ENCODE measurements at places on chromosomes 2 and 18.

GRCh38 chr2:2656115-2657011 lies 325.3 kb upstream of the MYT1L start:
- DNase-seq, result no peak

DNA sequence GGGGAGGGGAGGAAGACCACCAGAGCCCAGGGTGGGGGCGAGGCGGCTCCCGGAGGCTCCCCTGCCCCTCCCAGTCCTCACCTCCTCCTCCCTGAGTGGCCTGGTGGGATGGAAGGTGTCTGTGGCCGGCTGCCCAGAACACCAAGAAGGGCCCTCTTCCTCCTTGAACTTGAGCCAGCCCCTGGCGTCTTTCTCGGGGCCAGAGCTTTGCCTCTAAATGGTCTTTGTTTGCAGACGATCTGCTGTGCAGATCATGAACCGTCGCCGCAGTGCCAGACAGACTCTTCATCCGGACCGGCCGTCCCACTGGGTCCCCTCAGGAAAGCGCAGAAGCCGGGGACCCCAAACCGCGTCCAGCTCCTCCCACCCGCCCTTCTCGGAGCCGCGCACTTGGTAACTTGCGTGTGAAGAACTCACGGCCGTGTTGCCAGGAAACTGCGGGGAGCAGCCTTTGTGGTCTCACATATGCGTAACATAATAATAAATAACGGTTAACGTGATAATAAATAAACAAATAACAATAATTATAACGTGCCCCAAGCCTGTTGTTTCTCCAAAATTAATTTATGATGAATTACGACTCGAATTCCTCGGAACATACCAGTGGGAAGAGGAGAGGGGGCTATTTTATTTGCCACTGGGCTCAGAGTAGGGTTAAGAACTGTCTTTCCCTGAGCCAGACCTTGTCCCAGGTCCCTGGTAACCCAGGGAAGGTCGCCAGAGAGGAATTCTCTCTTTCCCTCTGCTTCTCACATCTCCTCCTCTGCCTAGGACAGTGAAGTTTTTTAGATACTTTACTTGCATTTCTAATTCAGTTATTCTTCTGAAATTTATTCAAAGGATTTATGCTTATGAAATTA lies 41.0 kb downstream of the PTGR3 start:
- no peak for DNase-seq

DNA sequence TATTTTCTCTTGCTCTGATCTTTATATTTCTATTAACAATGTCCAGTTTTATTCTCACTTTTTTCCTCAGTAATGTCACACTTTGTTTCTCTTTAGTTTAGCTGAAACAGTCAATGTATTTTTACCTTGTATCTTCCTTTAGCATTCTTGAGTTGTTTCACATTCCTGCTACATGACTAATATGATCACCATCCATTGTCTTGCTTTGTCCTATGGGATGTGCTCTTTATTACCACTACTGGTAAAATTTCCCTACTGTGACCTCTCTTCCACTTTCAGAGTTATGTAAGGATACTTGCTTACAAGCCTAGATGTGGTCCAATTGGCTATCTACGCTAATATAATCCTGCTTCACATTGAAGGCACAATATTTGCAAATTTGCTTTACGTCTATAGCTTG lies 457.9 kb downstream of the PIK3C3 start:
- DNase-seq, result no peak

DNA sequence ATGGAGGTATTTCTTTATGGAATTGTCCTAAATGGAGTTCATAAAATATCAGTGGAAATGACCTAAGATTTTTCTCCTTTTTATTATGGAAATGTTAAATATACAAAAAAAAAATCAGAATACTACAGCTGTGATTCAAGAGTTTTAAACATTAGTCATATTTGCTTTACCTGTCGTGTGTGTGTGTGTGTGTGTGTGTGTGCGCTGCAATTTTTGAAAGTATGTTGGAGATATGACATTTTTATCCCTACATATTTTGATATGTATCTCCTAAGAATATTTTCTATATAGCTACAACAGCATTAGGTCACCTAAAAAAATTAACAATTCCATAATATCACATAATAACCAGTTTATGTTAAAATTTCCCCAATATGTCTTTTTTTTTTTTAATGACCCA lies 85.5 kb downstream of the FAM117B start:
- DNase-seq, result no peak

- DNase-seq, result no peak
Observed at GRCh38 chr2:39595116-39595515, 70.6 kb upstream of the TMEM178A start.

DNA sequence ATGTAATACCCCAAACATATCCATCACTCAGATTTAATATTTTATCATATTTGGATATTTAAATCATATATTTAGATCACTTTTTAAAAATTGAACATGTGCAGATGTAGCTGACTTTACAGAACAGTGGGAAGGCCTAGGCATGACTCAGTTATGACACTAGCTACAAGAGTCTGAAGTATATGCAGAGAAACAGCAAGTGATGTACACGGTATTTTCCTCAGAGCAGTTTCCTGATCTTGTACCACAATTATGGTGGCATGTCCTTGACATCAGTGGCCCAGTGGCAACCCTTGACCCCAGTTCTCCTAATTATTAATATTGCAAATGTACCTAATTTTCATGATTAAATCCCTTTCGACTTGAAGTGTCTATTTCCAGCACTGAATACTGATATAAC lies 28.2 kb downstream of the CDKL4 start:
- DNase-seq, result no peak

- no peak for DNase-seq
Observed at GRCh38 chr2:15675456-15676195, 84.0 kb downstream of the DDX1 start.

- no peak for DNase-seq
Observed at GRCh38 chr2:210197720-210198119, 26.5 kb upstream of the KANSL1L start.

DNA sequence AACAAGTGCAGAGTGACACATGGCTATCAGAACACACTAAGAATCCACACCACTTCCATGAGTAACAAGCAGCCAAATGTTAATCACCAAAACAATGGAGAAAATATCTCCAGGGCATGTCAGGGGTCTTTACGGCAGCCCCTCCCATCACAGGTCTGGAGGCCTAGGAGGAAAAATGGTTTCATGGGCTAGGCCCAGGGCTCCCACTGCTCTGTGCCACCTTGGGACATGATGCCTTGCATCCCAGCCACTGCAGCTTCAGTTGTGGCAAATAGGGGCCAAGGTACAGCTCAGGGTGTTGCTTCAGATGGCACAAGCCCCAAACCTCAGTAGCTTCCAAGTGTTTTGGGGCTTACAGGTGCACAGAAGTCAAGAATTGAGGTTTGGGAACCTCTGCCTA lies 66.6 kb downstream of the NEURL3 start:
- DNase-seq, result no peak

DNA sequence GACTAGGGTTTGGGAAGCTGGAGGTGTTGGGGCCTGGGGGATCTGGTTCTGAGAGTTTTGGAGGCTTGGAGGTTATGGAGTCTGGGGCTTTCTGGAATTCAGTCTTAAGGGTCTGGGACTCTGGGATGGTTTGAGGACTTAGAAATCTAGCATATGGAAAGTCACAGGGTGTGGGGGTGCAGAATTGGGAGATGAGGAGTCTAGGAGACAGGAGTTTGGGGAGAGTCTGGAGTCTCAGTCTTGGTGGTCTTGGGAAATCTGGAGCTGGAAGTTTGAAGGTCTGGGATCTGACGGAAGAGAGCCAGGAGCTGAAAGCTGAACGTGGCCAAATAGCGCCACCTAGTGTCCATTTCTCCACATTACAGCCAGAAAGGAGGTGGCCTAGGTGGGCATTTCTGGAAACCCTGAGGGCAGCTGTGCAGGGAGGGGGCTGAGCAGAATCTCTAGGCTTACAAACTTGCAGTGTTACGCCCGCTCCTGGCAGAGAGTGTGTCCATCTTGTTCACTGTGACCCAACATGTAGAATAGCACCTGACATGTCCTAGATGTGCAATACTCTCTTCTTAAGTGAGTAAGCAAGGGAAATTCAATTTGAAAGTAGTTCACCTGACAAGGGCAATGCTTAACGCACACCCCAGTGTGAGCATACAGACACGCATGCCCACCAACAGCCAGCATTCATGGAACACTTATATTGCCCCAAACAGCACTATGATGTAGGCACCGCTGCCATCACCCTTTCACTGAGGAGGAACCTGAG lies 204.8 kb downstream of the TFCP2L1 start:
- DNase-seq, result peak; percentile 77

DNA sequence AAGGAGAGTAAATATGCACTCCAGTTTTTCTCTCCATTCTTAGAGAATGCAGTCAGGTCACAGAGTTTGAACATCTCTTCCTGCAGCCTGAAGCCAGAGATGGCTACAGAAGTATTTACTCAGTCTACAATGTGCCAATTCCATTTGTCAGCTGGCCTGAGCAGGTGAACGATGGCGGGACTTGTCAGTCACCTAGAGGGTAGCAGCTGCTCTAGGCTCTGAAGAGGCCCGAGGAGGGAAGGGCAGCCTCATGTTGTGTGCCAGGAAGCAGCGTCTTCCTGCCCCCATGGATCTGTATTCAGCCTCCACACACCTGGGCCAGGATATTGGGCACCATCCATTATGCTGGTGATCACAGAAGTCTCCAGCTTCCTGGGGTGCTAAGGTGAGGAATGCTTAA lies 316.7 kb upstream of the CHAC2 start:
- DNase-seq, result no peak

DNA sequence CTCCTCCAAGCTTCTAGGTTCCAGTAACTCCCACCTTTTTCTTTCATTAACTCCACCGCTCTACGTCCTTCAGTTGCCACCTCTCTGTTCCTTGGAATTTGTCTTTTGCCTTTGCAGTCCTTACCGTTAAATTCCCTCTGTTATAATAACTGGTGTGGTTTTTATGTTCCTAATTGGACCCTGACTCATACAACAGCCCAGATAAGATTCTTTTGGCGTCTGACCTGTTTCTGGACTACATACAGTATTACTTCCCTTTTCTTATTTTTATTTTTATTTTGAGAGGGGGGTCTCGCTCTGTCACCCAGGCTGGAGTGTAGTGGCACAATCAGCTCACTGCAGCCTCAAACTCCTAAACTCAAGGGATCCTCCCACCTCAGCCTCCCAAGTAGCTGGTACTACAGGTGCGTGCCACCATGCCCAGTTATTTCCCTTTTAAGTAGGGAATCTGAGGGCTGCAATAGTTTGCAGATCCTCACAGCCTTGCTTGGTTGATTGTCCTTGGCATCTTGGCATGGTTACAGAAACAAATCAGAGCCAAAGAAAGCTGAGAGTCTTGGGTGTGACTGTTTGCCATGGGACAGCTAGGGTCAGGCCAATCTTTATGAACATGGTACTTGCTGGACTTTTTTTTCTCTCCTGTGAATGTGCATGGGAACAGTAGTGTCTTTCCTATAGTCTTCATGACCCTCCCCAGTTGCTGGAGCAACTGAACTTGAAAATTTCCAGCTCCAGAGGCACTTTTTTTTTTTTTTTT lies 22.0 kb downstream of the TCF23 start:
- no peak for DNase-seq

DNA sequence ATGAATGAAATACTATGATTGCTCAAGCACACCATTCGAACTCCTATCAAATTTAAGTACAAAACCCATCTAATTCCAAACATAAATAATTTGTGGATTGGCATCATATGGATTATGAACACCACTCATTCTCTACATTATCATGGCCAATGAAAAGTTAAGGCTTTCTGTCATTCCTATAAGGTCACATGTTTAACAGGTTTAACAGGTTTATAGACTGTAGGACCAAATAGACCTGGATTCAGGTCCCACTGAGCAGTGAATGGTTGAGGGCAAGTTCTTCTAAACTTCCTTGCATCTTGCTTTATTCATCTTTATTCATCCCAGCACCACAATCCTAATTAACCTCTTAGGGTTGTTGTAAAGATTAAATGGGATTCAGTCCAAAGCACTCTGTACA lies 33.4 kb downstream of the FBXO36 start:
- DNase-seq, result no peak

- no peak for DNase-seq
Observed at GRCh38 chr18:54076166-54076565, 148.3 kb downstream of the MBD2 start.

- DNase-seq, result peak; percentile 47
Observed at GRCh38 chr2:202376460-202377206, 506 bp downstream of the BMPR2 start.

- peak; percentile 41 for DNase-seq
Observed at GRCh38 chr2:109173311-109174171, 44.5 kb downstream of the SH3RF3 start.

GRCh38 chr18:33114749-33115148 lies 325.8 kb downstream of the CCDC178 start:
- no peak for DNase-seq

GRCh38 chr2:44877417-44877816 lies 64.1 kb upstream of the SIX3 start:
- DNase-seq, result no peak

DNA sequence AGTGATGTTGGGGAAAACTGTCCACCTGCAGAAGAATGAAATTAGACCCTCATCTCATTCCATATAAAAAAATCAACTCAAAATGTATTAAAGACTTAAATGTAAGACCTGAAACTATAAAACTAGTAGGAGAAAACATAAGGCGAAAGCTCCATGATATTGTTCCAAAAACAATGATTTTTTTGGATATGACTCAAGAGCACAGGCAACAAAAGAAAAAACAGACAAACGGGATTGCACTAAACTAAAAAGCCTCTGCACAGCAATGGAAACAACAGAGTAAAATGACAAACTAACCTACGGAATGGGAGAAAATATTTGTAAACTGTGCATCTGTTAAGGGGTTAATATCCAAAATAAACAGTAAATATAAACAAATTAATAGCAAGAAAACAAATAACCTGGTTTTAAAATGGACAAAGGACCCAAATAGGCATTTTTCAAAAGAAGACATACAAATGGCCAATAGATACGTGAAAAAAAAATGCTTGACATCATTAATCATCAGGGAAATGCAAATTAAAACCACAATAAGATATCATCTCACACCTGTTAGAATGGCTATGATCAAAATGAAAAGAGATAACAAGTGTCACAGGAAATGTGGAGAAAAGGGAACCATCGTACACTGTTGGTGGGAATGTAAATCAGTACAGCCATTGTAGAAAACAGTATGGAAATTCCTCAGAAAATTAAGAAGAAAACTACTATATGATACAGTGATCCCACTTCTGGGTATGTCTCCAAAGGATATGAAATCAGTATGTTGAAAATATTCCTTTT lies 26.6 kb downstream of the LRRFIP1 start:
- DNase-seq, result no peak

GRCh38 chr18:2180586-2180985 lies 390.7 kb downstream of the METTL4 start:
- DNase-seq, result no peak

- peak; percentile 59 for DNase-seq
Observed at GRCh38 chr18:25289001-25289631, 62.9 kb downstream of the ZNF521 start.

Measured in hepatic stellate cell (primary cell).